Omental fat pad (tissue), 4 donors: ENCODE measurements at places on chromosomes 11 and 22.

DNA sequence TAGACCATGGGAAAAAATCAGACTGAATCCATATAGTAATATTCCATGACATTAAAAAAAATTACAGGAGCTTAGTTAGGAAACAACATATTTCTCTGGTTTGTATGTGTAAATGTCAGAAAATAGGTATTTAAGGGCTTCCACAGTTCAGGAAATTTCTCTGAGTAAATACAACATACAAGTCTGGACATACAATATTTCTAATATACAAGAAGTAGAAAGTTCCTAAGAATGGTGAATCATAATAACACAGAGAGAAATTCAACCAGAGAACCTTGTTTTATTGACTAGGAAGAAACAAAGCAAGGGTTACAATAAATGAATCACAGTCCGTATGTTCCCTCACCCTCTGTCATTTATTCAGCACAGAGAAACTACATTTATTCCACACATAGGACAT is 532.7 kb upstream of the FAT3 start:
- DNase-seq = no peak

GRCh38 chr11:95684701-95685100 is 104.9 kb downstream of the FAM76B start:
- no peak for DNase-seq

GRCh38 chr22:26617271-26618199 is at the start of gene CRYBB1:
Gene CRYBB1, minus strand, starts transcription at chr22:26618027. Its CDS starts 1,708 bp downstream, at chr22:26616319.
- DNase-seq = no peak

- DNase-seq = no peak
Measured at GRCh38 chr11:13347901-13348300, 70.3 kb downstream of the BMAL1 start.

DNA sequence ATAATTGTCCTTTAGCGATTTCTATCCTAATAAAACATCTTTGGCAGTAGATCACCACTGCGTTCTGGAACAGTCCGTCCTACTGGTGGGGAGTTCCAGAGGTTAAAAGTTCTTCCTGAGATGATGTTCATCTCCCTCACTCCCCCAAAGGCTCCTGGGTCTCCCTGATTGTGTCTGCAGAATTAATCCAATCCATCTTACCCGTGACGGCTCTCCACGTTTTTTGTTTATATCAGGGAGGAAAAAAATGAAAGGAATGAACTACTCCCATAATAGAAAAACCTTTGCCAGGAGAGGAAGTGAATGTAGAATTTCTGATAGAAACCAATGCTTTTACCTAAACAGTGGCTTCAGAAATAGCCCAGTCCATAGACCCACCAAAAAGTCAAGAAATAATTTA is 81.6 kb downstream of the LARGE1 start:
- DNase-seq = no peak

DNA sequence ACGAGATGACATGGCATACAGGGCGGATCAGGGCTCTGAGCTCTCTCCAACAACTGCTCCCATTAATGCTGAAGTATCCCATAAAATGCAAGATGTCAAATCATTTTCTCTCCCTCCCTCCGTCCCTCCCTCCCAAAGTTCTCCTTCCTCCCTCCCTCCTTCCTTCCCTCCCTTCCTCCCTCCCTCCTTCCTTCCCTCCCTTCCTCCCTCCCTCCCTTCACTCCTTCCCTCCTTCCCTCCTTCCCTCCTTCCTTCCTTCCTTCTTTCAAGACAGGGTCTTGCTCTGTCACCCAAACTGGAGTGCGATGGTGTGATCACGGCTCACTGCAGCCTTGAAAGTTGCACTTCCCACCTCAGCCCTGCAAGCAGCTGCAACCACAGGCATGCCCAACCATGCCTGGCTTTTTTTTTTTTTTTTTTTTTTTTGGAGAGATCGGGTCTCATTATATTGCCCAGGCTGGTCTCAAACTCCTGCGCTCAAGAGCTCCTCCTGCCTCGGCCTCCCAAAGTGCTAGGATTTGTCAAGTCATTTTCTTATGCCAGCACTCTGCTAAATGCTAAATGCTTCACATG is 38.2 kb downstream of the TXN2 start:
- no peak for DNase-seq

DNA sequence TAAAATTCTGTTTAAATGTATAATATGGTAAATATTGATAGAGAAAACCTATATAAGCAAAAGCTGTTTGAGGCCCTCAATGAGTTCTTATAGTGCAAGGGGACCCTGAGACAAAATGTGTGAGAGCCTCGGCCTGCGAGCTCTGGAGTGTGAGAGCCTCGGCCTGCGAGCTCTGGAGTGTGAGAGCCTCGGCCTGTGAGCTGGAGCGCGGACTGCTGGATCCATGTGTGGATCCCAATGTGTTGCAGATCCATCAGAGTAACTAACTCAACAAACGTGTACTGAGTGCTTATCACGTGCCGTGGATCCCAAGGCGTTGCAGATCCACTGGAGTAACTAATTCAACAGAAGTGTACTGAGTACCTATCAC is 6.0 kb downstream of the RTL6 start:
- no peak for DNase-seq

GRCh38 chr22:39234867-39235687 is 9.7 kb downstream of the PDGFB start:
- DNase-seq = no peak

DNA sequence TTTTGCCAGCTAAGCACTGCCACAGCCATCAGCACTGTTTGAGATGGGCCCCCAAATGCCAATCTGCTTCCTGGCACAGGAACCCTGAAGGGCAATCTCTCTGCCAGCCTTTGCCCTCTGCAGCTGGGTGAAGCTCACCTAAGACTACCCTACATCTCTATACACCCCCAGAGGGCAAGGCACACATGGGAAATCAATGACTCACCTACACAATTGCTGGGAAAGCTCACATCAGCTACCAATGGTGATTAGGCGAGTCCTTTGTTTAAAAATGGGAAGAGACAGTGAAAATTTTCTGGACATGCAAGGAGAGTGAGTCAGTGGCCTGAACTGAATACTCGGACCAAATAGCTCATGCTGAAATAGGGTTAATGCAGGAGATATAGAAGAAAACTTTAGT is 12.6 kb upstream of the PRDM11 start:
- no peak for DNase-seq

GRCh38 chr11:69437876-69438205 is 43.6 kb upstream of the LINC01488 start:
- DNase-seq = no peak

- DNase-seq = no peak
Measured at GRCh38 chr11:72639502-72640375, 34.5 kb downstream of the PDE2A start.

GRCh38 chr11:6124245-6124644 is 16.8 kb downstream of the OR56B4 start:
- no peak for DNase-seq

- DNase-seq = no peak
Measured at GRCh38 chr11:81026032-81026431, 1585.2 kb upstream of the TENM4 start.

DNA sequence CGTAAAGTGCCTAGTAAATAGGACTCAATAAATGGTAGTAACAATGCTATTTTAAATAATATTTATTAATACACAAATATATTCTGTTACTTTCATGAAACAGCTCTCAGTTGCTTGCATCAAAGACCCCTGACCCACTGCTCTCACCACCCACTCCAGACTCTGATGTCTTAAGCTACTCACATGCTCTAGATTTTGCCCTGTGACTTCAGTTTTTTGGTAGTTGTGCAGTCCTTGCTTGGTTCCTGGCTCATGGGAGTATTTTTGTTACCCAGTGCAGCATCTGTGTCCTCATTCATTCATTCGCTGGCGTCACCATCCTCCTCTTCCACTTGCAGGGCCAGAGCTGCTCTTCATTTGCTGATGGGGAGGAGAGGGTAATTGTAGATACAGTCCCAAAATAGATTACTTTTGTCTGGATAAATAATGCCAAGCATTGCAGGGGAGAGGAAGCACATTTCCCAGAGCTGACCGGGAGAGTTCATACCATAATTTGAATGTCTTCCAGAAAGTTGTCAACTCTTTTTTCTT is 12.7 kb downstream of the MRPL48 start:
- no peak for DNase-seq

DNA sequence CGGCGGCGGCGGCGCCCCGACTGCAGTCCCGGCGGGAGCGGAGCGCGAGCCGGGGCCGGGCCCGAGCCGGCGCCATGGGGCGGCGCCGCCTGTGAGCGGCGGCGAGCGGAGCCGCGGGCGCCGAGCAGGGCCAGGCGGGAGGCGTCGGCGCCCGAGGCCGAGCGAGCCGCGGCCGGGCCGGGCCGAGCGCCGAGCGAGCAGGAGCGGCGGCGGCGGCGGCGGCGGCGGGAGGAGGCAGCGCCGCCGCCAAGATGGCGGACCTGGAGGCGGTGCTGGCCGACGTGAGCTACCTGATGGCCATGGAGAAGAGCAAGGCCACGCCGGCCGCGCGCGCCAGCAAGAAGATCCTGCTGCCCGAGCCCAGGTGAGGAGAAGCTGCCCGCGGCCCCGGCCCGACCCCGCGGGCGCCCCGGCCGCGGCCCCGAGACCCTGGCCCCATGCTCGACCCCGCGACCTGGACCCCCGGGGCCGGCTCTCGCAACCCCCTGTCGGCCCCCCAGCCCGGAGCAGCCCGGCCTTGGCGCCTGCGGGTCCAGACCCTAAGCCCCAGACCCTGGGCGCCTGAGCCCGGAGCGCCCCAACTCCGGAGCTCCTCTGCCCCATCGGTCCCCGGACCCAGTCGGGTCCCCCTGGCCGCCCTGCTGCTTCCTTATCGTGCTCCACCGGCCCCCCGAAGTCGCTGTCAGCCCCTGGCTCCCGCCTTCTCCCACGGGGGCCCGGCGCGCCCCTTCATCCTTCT is at the start of gene GRK2:
Gene GRK2 (plus strand): TSS at position 25 of the 739 bp plus-strand sequence. CDS start 227 bp downstream, at position 252.
- DNase-seq = no peak

GRCh38 chr11:34654483-34655334 is 33.8 kb downstream of the EHF start:
- DNase-seq = no peak

DNA sequence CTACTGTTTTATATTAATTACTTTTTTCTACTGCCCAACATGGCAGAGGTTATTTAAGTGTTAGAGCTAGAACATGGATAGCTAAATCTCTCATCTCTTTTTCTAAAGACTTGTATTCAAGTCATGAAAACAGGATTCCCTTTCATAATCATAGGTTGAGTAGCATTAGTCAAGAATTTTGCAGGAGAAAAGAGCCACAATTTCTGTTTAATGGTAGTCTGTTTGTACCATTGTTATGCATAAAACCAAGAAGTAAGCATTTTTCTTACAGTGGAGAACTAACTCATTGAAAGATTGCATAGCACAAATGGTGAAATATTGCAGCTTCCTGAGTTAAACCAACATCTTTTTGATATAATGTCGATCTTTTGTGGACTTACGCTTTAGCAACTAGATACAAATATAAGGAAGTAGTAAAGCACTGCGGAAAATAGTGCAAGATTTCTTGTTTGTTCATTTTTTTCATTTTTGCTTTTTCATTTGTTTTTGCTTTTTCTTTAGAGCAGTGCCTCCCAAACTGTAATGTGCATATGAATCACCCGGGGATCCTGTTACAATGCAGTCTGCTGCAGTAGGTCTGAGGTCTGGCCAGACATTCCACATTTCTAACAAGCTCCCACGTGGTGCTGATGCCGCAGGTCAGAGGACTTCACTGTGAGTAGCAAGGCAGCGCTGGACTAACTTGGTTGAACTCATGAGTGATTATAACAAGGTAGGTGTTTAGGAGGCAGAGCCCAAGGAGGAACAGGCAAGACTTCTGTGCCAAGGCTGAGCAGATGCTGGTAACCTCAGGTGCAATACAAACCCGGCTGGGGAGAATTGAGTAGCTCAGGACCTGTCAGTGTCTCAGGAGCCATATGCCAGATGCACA is 4.6 kb downstream of the ETS1 start:
- DNase-seq = peak; percentile 47

DNA sequence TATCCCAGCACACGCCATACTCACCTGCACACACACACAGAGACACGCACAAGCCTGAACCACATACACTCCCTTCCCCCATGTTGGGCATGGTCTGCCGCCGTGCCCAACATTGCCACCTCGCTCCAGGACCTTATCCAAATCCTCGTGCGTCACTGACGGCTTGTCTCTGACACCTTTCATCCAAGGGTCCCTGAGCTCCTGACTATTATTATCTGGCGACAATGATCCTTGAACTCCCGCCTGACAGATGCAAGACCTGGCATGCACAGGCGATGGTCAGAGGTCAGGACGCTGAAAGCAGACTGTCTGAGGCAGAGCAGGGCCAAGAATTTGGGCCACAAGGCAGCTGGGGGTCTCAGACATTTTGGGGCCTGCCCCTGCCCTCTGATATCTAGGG is 4.2 kb downstream of the MB start:
- DNase-seq = no peak

DNA sequence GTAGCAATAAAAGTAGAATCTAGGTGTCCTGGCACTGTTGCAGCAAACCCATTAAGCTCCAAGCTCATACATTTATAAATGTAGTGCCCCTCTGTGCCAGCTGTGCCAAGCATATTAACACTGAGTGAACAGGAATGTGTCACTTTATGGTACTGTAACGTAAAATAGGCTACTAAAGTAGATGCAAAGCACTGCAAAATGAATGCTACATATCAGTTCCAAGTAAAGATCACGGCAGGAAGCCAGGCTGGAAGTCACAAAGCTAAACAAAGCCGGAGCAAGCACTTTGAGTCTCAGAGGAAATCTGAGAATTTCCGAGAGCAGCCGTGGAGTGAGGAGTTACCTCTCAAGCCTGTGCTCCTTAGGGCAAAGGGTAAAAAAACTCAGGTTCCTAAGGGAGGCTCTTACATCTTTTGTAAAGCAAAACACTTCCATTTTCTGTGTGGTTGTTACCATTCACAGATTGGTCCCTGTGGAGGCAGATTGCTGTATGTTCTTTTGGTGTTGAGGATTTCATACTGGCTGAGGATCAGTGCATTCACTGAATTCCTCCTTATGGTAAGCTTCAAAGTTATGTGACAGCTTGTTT is 85.7 kb downstream of the WNT11 start:
- DNase-seq = no peak

DNA sequence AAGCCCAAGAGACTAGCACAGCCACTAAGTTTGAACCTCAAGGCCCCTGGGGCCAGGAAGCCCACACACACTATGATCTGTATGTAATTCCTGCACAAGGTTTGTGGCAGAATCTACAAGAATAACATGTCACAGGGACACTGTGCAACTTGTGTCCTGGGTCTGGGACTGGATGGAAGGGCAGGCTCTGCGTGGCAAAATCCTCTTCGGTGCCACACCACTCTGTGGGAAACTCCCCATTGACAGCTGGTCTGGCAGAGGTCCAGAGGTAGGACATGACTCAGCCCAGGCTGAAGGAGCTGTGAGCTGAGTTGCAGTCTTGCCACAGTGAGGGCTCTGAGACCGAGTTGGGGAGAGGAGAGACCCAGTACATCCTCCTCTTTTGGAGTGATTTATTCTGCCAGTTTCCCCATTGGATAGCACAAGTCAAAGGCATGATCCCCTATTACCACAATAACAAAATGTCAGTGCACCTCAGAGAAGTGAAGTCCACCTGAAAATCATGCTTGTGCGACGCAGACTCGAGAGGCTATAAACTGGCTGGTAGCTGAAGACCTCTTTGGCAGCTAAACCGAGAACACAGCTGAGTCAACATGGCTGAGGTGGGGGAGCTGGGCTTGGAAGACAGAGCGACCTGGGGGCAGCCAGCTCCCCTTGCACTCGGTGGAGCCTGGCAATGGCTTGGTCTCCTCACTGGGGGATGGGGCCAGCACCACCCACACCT is 23.3 kb upstream of the SERPIND1 start:
- DNase-seq = peak; percentile 51

- no peak for DNase-seq
Measured at GRCh38 chr11:119673759-119674336, 55.2 kb downstream of the NECTIN1 start.

- DNase-seq = no peak
Measured at GRCh38 chr11:122178795-122179194, 62.8 kb upstream of the BLID start.
